ENCODE measurements at places on chromosomes 7 and 10. TPM values are rescaled to one million over a fixed set of nuclear protein-coding genes. Genes with fewer than 3 reads are reported as not detected.

LRIT1 gene
- not detected for total RNA-seq

DNA sequence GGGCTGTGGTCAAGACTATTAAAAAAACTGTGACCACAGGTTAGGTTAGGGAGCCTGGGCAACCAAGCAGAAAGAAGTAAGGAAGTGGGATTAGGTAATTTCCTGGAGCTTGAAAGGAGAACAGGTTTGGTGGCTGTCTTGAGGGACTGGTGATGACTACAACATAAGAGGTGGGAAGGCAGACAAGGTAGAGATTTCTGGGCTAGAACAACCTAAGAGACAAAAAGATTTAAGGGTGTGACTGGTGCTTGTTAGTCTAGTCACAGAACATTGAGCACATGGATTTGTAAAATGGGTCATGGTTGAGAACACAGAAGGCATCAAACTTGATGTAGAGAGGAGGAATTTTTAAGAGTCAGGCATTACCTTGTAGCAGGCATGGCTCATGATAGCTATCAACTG lies 123.7 kb upstream of the ASAH2 start:
- DNase-seq = no peak

DNA sequence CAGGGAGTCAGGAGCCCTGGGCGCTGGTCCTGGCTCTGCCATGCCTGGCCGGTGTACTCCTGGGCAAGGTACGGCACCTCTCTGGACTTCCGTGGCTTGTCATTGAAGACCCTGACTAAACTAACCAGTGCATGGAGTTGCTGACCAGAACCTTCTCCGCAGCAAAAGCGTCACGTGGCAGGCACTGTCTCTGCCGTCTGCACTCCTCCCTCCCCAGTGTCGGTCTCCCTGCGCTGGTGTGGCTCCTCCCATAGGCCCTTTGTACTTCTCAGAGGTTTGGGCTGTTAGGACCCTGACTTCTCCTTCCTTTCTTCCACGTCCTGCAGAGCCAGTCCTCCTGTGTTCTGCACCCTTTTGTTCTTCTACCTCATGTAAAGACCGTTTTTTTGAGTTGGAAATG lies 100.6 kb upstream of the CREB5 start:
- DNase-seq = no peak

DNA sequence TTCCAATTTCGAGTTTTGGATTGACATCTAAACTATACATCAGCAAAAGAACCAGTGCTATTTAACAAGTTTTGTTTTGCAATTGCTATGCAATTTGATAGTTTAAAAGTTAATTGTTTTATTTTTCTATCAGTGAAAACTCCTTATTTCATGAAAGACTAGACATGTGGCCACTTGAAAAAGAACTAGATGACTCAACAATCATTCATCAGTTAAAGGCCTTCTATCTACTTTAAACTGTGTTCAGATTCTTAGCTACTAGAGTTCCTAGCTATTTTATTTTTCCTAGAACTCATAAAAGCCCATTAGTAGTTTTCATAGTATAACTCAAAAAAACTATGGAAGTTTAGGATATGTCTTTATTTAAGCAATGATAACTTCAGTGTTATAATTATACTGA lies 104.6 kb upstream of the LSM8 start:
- DNase-seq = no peak

DNA sequence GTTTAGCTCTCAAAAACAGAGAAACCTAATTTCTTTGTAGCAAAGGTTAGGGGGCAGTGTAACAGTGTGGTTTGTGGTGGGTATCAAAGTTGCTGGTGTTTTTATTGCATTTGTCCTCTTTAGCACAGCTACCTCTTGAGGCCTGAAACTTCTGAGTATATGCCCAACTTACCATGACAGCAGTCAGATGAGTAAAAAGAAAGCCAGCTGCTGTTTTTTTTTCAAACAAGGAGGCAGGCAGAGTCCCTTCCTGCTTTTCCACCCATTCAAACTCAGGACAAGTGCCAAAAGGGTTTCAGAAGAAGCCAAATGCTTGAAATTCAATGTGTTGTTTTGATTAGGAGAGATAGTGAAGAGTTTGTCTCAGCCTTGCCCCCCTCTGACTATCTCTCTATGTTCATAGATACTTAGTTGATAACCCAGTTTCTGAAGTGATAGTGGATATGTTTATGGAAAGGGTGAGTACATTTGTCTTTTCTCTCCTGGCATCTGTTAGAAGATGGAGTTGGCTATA lies 23.1 kb downstream of the GBF1 start:
- no peak for DNase-seq

GRCh38 chr10:74206746-74207145 lies 55.7 kb downstream of the ADK start:
- DNase-seq = no peak

GRCh38 chr10:88791924-88792323 lies 10.6 kb upstream of the LIPM start:
- no peak for DNase-seq

GRCh38 chr10:71734797-71735196 lies 15.2 kb upstream of the C10orf105 start:
- DNase-seq = no peak

Data from left ventricle myocardium inferior (tissue), 1 donor.